G401 (cell line): ENCODE measurements at places on chromosomes 11 and 22. TPM values are rescaled to one million over a fixed set of nuclear protein-coding genes. Genes with fewer than 3 reads are reported as not detected.

SMCO4 gene
- total RNA-seq, result 7.3 TPM in 1 of 2 replicates, not detected in the other

TRIM51 gene
- 0.18 TPM in 1 of 2 replicates, not detected in the other for total RNA-seq

PANX3 gene
- not detected in 2 replicates for total RNA-seq

H19 gene
- total RNA-seq, result 17.0 and 19.9 TPM in 2 replicates

APBB1 gene
- 41.4 and 44.6 TPM in 2 replicates for total RNA-seq

LRRC51 gene
- 7.1 and 10.8 TPM in 2 replicates for total RNA-seq

KCNK4 gene
- total RNA-seq, result 0.14 TPM in 1 of 2 replicates, not detected in the other

LARGE2 gene
- not detected in 2 replicates for total RNA-seq

ME3 gene
- 28.7 and 35.1 TPM in 2 replicates for total RNA-seq

GSTP1 gene
- 1,075 and 1,129 TPM in 2 replicates for total RNA-seq

TMEM191B gene
- 1.8 and 2.3 TPM in 2 replicates for total RNA-seq

UBQLNL gene
- total RNA-seq, result not detected in 2 replicates

RCOR2 gene
- total RNA-seq, result 53.3 and 54.9 TPM in 2 replicates

SAA1 gene
- total RNA-seq, result 3.3 and 4.6 TPM in 2 replicates

MCAM gene
- total RNA-seq, result 77.2 and 90.3 TPM in 2 replicates

OR51B6 gene
- total RNA-seq, result not detected in 2 replicates

OTOG gene
- not detected in 2 replicates for total RNA-seq

TUB gene
- total RNA-seq, result 21.4 and 26.5 TPM in 2 replicates

THY1 gene
- total RNA-seq, result 30.5 and 57.4 TPM in 2 replicates

ATG2A gene
- 15.8 and 20.5 TPM in 2 replicates for total RNA-seq

MS4A4A gene
- total RNA-seq, result not detected in 2 replicates

SLC5A1 gene
- not detected in 2 replicates for total RNA-seq

OR8G5 gene
- total RNA-seq, result not detected in 2 replicates

ACRV1 gene
- total RNA-seq, result not detected in 2 replicates

SCARF2 gene
- total RNA-seq, result 46.8 and 53.4 TPM in 2 replicates

UPK3A gene
- not detected in 2 replicates for total RNA-seq

AMPD3 gene
- 0.54 and 1.8 TPM in 2 replicates for total RNA-seq

CD3D gene
- not detected in 2 replicates for total RNA-seq

GRAMD1B gene
- 31.0 and 33.3 TPM in 2 replicates for total RNA-seq

CCDC116 gene
- not detected in 2 replicates for total RNA-seq

TEX54 gene
- not detected in 2 replicates for total RNA-seq

SOX10 gene
- not detected in 2 replicates for total RNA-seq

TBX1 gene
- 15.4 and 32.1 TPM in 2 replicates for total RNA-seq

FGF19 gene
- total RNA-seq, result not detected in 2 replicates

C11orf65 gene
- total RNA-seq, result 0.24 and 11.0 TPM in 2 replicates

DUSP18 gene
- 4.5 and 5.1 TPM in 2 replicates for total RNA-seq

OR51E2 gene
- total RNA-seq, result not detected in 2 replicates

CD3G gene
- not detected in 2 replicates for total RNA-seq

PNPLA3 gene
- 3.8 and 6.5 TPM in 2 replicates for total RNA-seq

CAVIN3 gene
- total RNA-seq, result 59.5 and 60.8 TPM in 2 replicates

OR51B2 gene
- not detected in 2 replicates for total RNA-seq

SMTNL1 gene
- not detected in 2 replicates for total RNA-seq

TMEM191C gene
- total RNA-seq, result 2.0 and 13.5 TPM in 2 replicates

TNNT3 gene
- not detected in 2 replicates for total RNA-seq

ADSL gene
- total RNA-seq, result 264 and 285 TPM in 2 replicates

KCNQ1OT1 gene
- total RNA-seq, result 0.49 and 0.75 TPM in 2 replicates

OR52I1 gene
- not detected in 2 replicates for total RNA-seq

LRP4 gene
- total RNA-seq, result 7.2 and 7.4 TPM in 2 replicates

KCNC1 gene
- total RNA-seq, result 0.06 and 0.37 TPM in 2 replicates

APLP2 gene
- total RNA-seq, result 217 and 237 TPM in 2 replicates

APOL5 gene
- total RNA-seq, result not detected in 2 replicates

CD248 gene
- total RNA-seq, result 0.58 TPM in 1 of 2 replicates, not detected in the other

WNT11 gene
- 20.5 and 21.6 TPM in 2 replicates for total RNA-seq

ART5 gene
- 3.8 and 8.5 TPM in 2 replicates for total RNA-seq

DERL3 gene
- not detected in 2 replicates for total RNA-seq
